Right atrium auricular region (tissue), 2 donors: ENCODE measurements at places on chromosomes 13 and 19.

DNA sequence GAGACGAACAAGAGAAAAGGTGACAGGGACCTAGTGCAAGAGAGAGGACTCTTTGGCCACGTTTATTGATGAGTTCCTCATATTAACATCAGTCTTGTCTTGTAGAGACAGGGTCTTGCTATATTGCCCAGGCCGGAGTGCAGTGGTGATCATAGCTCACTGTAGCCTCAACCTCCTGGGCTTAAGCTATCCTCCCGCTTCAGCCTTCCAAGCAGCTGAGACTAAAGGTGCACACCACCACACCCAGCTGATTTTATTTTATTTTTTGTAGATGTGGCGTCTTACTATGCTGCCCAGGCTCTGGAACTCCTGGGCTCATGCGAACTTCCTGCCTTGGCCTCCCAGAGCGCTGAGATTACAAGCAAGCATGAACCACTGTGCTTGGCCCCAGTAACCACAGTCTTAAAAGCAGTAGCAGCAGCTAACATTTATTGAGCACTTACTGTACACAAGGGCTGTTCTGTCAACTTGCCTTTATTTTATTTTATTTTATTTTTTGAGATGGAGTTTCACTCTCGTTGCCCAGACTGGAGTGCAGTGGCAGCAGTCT, 1.1 kb upstream of the SH2D3A start:
- DNase-seq: no peak

- no peak for DNase-seq
These were observed 9.9 kb downstream of the LMTK3 start for GRCh38 chr19:48501494-48502349.

DNA sequence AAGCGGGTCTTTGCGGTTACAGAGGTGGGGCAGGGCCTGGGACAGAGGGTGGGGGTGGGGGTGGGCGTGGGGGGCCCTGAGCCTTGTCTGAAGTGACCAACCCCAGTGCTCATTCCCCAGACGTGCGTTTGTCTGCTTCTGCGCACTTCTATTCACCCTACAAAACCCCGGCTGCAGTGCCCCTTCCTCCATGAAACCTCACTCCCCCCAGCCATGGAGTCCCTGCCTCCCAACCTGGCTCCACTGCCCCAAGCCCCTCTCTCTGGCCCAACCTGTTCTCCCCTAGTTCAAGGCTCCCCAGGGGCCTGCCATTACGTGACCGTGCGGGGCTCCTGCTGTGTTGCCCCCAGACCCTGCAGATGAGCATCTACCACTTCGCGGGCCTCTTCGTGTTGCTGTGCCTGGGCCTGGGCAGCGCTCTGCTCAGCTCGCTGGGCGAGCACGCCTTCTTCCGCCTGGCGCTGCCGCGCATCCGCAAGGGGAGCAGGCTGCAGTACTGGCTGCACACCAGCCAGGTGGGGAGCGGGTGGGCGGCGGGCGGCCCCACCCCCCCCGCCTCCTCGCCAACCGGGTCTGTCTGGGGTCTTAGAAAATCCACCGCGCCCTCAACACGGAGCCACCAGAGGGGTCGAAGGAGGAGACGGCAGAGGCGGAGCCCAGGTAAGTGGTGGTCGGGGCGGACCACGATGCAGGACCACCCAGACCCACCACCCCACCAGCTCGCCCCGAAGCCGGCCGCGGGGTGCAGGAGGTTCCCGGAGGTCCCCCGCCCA, 8.2 kb downstream of the GRIN3B start:
- DNase-seq: no peak

- no peak for DNase-seq
These were observed 1147.5 kb downstream of the DIAPH3 start for GRCh38 chr13:59016250-59016649.

DNA sequence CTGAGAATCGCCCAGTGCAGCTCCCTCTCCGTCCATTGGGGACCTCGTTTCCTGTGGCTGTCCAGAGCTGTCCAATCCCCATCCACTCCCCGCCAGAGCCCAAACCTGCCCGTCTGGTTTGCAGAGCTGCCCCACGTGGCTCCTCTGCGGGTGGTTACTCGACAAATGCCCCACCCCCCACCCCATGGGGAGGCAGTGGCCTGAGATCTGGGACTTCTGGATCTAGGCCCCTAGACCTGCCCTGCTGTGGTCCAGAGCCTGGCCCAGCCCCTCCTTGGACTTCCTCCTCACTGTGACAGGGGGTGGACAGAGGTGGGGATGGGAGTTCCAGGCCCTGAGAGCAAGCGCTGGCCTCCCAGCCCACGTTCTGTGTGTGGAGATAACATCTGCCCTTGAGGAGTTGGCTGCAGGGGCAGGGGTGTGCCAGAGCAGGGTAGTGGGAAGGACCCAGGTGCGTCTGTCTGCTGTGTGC, 29.1 kb downstream of the PAK4 start:
- DNase-seq: no peak
